ENCODE measurements at places on chromosomes 7 and 10. TPM values are rescaled to one million over a fixed set of nuclear protein-coding genes. Genes with fewer than 3 reads are reported as not detected.

The MKX gene
- polyA plus RNA-seq, result 68.1 TPM

GRCh38 chr10:48464871-48465736 lies 139.8 kb downstream of the ARHGAP22 start:
- no peak for DNase-seq

GRCh38 chr7:16804674-16805439 lies at the start of gene AGR2:
AGR2 (minus strand) TSS chr7:16804999; CDS start chr7:16801796, 3,203 bp downstream.
- no peak for DNase-seq

- no peak for DNase-seq
These were observed 62.0 kb downstream of the BBS9 start for GRCh38 chr7:33191340-33191739.

The CRHR2 gene
- not detected for polyA plus RNA-seq

GRCh38 chr7:111459757-111460280 lies 102.5 kb downstream of the IMMP2L start:
- no peak for DNase-seq

- DNase-seq, result no peak
These were observed 65.4 kb upstream of the PPP1R3C start for GRCh38 chr10:91698258-91698657.

GRCh38 chr7:32108651-32109050 lies 38.4 kb upstream of the PDE1C start:
- DNase-seq, result no peak

GRCh38 chr10:62352356-62352970 lies 21.7 kb upstream of the ZNF365 start:
- DNase-seq, result no peak

DNA sequence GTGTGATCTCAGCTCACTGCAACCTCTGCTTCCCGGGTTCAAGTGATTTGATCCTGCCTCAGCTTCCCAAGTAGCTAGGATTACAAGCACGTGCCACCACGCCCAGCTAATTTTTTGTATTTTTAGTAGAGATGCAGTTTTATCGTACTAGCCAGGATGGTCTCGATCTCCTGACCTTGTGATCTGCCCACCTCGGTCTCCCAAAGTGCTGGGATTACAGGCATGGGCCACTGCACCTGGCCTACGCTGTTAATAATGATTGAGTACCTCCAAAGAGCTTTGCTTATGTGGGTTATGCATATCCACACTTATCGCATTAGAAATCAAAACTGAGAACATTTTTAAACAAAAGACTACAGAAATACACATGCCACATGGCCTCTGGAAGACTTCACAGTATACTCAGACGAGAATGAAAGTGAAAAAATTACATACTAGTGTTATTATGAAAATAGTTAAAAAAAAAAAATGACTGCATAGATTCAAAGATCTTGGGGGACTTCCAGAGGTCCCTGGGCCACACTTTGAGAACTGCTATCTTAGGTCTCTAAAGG lies 25.4 kb downstream of the RPP38 start:
- DNase-seq, result no peak

The PON2 gene
- 51.5 TPM for polyA plus RNA-seq

The SUN3 gene
- not detected for polyA plus RNA-seq

Measured in BJ (cell line).